ENCODE measurements at places on chromosomes 5 and 9.

DNA sequence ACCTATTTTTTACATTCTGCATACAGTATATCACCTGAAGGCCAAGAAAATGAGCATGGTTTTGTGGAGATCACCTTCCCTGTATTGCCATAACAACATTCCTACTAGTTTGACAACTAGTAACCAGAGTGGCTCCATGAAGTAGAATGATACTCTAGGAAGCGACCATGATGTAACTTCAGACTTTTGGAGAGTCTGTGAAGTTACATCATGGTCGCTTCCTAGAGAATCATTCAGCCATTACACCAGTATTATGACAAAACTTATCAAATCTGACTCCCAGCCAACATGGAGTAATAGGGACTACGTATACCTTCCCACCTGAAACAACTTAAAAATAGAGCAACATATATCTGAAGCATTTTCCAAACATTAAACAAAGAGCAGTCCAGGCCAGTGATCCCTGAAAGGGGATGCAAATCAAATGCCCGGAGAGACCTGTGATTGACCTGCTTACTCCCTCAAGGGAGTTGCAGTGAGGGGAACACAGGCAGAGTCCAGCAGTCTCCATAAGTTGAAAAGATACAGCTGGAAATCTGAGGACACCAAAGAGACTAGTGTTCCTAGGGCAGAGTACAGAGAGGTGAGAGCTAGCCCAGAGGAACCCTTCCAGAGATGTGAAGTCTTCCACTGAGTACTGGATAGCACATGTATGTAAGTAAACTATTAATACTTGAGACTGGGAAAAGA, 7.8 kb downstream of the ECM2 start:
- no peak overlapping the region for H3K27ac ChIP-seq
- no peaks in the 10 kb centered on the region for H3K4me1 ChIP-seq
- no peak overlapping the region for H3K4me3 ChIP-seq

DNA sequence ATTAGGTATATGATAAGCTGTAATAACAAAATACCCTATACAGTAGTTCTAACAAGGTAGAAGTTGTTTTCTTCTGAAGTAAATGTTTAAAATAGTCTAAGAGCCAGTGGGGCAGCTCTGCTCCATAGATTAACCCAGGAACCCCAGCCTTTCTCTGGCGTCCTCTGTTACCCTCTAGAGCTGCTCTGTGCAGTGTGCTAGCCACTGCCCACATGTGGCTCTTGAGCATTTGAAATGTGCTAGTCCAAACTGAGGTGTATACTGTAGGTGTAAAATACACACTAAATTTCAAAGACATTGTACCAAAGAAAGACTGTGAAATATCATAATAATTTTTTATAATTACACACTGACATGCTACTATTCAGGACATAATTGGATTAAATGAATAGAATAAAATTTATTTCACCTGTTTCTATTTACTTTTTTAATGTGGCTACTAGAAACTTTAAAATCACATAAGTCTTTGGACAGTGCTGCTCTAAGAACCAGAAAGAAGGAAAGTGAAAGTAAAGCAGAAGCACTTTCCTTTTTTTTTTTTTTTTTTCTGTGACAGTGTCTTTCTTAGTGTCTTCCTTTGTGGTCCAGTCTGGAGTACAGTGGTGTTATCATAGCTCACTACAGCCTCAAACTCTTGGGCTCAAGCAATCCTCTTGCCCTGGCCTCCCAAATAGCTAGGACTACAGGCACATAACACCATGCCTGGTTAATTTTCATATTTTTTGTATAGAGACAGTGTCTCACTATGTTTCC, 39.3 kb downstream of the RAI14 start:
- DNase-seq: no peak
- H3K4me3 ChIP-seq: no peak overlapping the region
- H3K27ac ChIP-seq: no peak overlapping the region

GRCh38 chr5:132322266-132322665, 28.1 kb downstream of the SLC22A4 start:
- H3K4me1 ChIP-seq: peaks cover 7% of the 10 kb centered on the region
- H3K36me3 ChIP-seq: no peaks in the 10 kb centered on the region
- H3K27me3 ChIP-seq: no peaks in the 10 kb centered on the region
- no peak overlapping the region for H3K27ac ChIP-seq
- no peak for DNase-seq
- no peak overlapping the region for H3K4me3 ChIP-seq

- peaks cover 10% of the 10 kb centered on the region for H3K4me1 ChIP-seq
- H3K27ac ChIP-seq: peak overlapping the region; percentile 97
These were observed 523 bp downstream of the MAML1 start for GRCh38 chr5:179732918-179733771.

DNA sequence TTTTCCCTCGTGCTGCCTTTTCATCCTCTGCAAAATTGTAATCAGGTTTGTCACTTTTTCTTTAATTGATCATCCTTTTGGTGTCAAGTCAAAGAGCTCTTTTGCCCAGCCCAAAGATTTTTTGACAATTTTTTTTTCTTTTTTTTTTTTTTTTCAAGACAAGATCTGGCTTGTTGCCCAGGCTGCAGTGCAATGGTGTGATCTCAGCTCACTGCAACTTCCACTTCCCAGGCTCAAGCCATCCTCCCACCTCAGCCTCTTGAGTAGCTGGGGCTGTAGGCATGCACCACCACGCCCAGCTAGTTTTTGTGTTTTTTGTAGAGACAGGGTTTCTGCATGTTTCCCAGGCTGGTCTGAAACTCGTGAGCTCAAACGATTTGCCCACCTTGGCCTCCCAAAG, 36.7 kb downstream of the CDK7 start:
- no peaks in the 10 kb centered on the region for H3K4me1 ChIP-seq
- H3K27me3 ChIP-seq: no peaks in the 10 kb centered on the region
- no peak overlapping the region for H3K27ac ChIP-seq
- H3K36me3 ChIP-seq: peaks cover 17% of the 10 kb centered on the region
- DNase-seq: peak; percentile 34
- no peak overlapping the region for H3K4me3 ChIP-seq

DNA sequence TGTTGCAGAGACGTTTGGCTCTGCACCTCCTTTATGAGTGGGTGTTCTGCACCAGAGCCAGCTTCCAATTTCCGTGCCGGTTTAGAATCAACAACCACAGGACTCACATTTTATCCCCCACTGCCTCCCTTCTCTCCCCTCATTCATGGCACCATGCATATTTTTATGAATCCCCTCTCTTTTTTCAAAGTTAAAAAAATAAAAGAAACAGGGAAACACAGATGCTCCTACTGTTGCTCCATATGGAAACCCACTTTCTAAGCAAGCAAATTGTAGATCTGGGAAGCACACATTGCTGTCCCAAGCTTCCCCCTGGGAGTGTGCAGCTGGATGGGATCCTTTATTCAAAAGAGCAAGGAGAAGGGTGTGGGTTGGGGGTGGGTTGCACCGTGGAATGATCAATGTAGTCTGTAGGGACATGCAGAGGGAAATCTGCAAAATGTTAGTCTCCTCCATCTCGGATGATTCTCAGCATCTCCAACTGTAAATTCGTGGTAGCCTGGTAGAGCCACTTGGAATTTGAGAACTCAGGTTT, 410.0 kb upstream of the ADAMTSL1 start:
- H3K4me1 ChIP-seq: no peaks in the 10 kb centered on the region
- H3K4me3 ChIP-seq: no peak overlapping the region
- no peak overlapping the region for H3K27ac ChIP-seq
- no peaks in the 10 kb centered on the region for H3K36me3 ChIP-seq
- H3K27me3 ChIP-seq: no peaks in the 10 kb centered on the region

- no peak for DNase-seq
- H3K27ac ChIP-seq: no peak overlapping the region
- no peaks in the 10 kb centered on the region for H3K36me3 ChIP-seq
- H3K4me3 ChIP-seq: no peak overlapping the region
These were observed 21.1 kb downstream of the AK8 start for GRCh38 chr9:132857031-132857430.

GRCh38 chr9:3028535-3028934, 184.6 kb upstream of the PUM3 start:
- DNase-seq: peak; percentile 71
- H3K36me3 ChIP-seq: no peaks in the 10 kb centered on the region
- peaks cover 14% of the 10 kb centered on the region for H3K4me1 ChIP-seq
- H3K27ac ChIP-seq: no peak overlapping the region
- no peak overlapping the region for H3K4me3 ChIP-seq
- no peaks in the 10 kb centered on the region for H3K27me3 ChIP-seq

DNA sequence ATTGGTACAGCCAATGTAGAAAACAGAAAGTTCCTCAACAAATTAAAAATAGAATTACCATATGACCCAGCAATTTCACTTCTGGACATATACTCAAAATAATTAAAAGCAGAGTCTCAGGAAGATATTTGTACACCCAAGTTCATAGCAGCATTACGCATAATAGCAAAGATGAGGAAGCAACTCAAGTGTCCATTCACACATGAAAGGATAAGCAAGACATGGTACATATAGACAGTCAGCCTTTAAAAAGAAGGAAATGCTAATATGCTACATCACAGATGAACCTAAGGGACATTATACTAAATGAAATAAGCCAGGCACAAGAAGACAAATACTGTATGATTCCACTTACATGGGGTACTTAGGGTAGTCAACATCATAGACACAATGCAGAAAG, 76.7 kb downstream of the ANXA2R start:
- H3K27ac ChIP-seq: no peak overlapping the region
- no peaks in the 10 kb centered on the region for H3K27me3 ChIP-seq
- H3K4me1 ChIP-seq: peaks cover 7% of the 10 kb centered on the region
- no peaks in the 10 kb centered on the region for H3K36me3 ChIP-seq

- no peak overlapping the region for H3K4me3 ChIP-seq
- no peaks in the 10 kb centered on the region for H3K4me1 ChIP-seq
- H3K27me3 ChIP-seq: no peaks in the 10 kb centered on the region
- no peak for DNase-seq
- H3K36me3 ChIP-seq: no peaks in the 10 kb centered on the region
These were observed 529.1 kb upstream of the SEMA6A start for GRCh38 chr5:117103703-117104102.

GRCh38 chr9:81076131-81076530, 613.2 kb downstream of the TLE1 start:
- no peak overlapping the region for H3K27ac ChIP-seq
- H3K4me1 ChIP-seq: no peaks in the 10 kb centered on the region
- H3K4me3 ChIP-seq: no peak overlapping the region
- H3K27me3 ChIP-seq: no peaks in the 10 kb centered on the region

GRCh38 chr5:169072233-169072632, 228.7 kb downstream of the SLIT3 start:
- DNase-seq: no peak
- no peak overlapping the region for H3K27ac ChIP-seq
- no peaks in the 10 kb centered on the region for H3K4me1 ChIP-seq
- peaks cover 42% of the 10 kb centered on the region for H3K27me3 ChIP-seq

DNA sequence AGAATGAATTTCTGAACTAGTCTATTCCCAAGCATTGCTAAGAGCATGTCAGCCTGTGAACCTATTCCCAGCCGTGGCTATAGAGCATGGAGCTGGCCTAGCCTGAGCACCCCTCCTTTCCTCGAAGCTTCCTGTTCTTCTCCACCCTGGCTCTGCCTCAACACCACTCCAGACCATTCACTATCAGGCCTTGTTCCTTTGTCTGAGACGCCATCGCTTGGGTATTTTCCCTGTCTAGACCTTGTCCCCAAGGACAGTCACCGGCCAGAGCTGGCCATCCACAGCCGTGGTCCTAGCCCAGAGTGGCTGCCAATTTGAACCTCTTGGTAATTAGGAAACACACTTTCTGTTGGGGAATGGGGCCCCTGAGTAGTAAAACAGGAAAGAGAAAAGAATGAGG, 105.8 kb downstream of the LIFR start:
- DNase-seq: no peak
- H3K4me1 ChIP-seq: peaks cover 12% of the 10 kb centered on the region
- H3K36me3 ChIP-seq: peaks cover 25% of the 10 kb centered on the region
- no peaks in the 10 kb centered on the region for H3K27me3 ChIP-seq
- H3K27ac ChIP-seq: no peak overlapping the region
- no peak overlapping the region for H3K4me3 ChIP-seq

DNA sequence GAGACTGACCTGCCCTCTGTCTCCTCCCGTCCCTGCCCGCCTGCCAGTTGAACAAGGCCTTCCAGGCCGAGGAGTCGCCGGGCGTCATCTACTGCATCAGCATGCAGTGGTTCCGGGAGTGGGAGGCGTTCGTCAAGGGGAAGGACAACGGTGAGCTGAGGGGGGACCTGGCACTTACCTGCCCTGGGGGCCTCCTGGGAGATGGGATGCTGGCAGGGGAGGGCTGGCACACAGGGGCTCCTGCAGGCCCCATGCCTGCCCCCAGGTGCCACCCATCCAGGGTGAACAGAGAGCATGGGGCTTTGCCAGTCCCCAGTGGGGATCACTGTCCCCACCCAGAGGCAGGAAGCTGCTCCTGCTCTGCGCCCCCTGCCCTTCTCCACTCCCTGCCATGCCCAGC, 43.0 kb downstream of the USP20 start:
- no peaks in the 10 kb centered on the region for H3K27me3 ChIP-seq
- H3K4me3 ChIP-seq: no peak overlapping the region
- peak overlapping the region; percentile 30 for H3K27ac ChIP-seq
- H3K4me1 ChIP-seq: peaks cover 21% of the 10 kb centered on the region
- no peak for DNase-seq

DNA sequence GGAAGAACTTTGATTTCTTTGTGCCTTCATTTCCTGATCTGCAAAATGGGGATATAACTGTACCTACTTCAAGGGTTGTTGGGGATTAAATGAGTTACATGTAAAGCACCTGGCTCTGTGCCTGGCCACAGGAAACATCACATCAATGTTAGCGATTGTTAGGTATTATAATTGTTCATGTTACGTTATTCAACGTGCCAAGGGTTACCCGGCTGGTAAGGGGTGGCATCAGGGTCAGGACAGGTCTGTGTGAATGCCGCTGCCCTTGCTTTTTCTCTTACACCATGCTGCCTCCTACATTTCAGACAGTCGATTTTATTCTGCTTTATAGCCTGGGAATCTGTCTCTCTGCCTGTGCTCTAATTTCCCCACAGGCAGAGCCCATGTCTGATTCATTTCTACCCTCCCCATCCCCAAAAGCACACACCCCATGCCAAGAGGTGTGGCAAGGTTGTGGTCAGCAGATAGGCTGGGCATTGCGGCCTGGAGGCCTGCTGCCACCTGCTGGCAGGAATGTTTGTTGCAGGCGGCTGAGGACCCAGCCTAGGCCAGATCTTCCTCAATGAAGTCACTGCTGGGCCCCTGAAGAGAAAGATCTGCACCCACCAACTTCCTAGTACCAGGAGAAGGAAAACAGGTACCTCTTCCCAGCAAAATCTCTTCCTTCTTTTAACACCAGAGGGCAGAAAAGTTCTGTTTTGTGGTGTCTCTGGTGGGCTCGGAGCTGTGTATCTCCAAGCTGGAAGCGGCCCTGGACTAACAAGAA, 5.3 kb downstream of the ANKS6 start:
- DNase-seq: peak; percentile 51
- no peak overlapping the region for H3K27ac ChIP-seq
- H3K36me3 ChIP-seq: peaks cover 4% of the 10 kb centered on the region
- H3K27me3 ChIP-seq: no peaks in the 10 kb centered on the region
- H3K4me3 ChIP-seq: no peak overlapping the region

- no peak overlapping the region for H3K27ac ChIP-seq
- H3K27me3 ChIP-seq: no peaks in the 10 kb centered on the region
- peaks cover 7% of the 10 kb centered on the region for H3K4me1 ChIP-seq
- no peak overlapping the region for H3K4me3 ChIP-seq
- no peaks in the 10 kb centered on the region for H3K36me3 ChIP-seq
These were observed 111.2 kb downstream of the LMNB1 start for GRCh38 chr5:126888175-126888574.
